NCI-H526 treated with DMSO at 0.1 percent for 48 hours (cell line): ENCODE measurements at places on chromosomes 4 and X.

DNA sequence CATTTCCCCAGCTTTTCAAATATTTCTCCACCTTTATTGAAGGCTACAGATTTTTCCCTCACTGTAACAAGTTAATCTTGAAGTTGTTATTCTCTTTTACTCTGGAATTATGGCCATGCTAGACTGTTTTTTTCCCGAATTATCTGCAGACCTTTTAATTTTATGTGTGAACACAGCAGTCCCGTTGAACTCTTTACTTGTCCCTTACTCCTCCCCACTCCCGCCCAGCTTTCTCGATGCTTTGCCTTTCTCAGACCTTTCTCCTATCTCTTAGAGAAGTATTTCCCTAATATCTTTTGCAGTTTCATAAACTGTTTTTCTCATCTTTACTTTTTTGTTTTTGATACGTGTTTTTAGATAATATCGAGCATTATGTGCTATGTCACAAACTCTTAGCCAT lies 776 bp downstream of the CEP44 start:
- DNase-seq, result no peak

DNA sequence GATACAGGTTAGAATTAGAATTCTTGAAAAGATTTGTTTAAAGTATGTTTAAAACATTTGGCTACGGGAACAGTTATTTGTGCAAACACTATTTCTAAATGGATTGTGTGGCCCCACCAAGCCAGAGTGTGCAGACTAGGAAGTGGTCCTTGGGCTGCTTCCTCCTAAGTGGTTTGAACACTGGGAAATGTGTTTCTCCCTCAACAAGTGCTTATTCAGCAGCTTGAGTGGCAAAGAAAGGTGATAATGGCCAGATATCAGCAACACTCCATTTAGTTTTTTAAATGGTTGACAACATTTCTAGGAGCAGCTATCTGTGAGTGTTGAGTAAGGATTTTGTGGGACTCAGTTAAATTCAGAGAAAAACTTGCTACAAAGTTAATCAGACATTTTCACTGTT lies 141.4 kb upstream of the LNX1 start:
- no peak for DNase-seq

DNA sequence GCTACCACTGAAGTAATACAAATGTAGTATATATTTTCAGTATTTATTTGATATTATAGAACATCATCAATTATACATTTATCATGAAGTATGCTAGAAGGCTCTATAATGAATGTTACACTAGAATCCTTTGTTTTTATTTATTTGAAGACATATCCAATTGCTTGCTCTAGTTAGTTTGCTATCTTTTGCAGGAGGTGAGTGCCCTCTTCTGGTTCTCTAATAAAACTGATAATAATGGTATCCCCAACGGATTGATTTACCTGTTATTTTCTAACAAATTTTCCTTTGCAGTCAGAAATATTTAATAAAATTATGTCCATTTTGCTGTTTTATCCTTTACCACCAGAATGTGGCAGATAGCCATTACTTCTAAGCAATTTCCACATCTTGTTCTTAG lies 274.3 kb upstream of the TACR3 start:
- DNase-seq, result no peak

- no peak for DNase-seq
Observed at GRCh38 chr4:108292229-108292628, 123.5 kb upstream of the LEF1 start.

GRCh38 chr4:57199267-57199666 lies 89.1 kb upstream of the IGFBP7 start:
- DNase-seq, result no peak

GRCh38 chr4:113756005-113756410 lies 5.5 kb downstream of the CAMK2D start:
- DNase-seq, result peak; percentile 14

DNA sequence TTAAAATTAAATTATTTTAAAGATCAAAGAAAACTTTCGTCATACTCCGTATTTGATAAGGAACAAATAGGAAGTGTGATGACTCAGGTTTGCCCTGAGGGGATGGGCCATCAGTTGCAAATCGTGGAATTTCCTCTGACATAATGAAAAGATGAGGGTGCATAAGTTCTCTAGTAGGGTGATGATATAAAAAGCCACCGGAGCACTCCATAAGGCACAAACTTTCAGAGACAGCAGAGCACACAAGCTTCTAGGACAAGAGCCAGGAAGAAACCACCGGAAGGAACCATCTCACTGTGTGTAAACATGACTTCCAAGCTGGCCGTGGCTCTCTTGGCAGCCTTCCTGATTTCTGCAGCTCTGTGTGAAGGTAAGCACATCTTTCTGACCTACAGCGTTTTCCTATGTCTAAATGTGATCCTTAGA lies at the start of gene CXCL8:
CXCL8 (plus strand) TSS at position 217 of the 426 bp plus-strand sequence; CDS start at position 307, 90 bp downstream.
- no peak for DNase-seq

- no peak for DNase-seq
Observed at GRCh38 chrX:40663880-40664630, 16.7 kb upstream of the CXorf38 start.

DNA sequence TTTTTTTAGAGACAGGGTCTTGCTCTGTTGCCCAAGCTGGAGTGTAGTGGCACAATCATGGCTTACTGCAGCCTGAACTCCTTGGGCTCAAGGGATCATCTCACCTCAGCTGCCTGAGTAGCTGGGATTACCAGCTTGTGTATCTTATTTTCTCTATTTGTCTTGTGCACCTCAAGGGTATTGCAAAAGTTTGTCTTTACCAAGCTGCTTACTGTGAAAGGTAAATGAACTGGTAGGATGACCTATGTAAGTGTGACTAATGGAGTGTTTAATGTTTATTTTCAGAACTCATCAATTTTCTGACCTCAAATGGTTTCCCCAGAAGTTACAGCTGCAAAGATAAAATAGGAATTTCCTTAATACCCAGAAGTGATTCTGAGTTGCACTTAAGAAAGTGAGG lies 5.3 kb upstream of the FGA start:
- no peak for DNase-seq

DNA sequence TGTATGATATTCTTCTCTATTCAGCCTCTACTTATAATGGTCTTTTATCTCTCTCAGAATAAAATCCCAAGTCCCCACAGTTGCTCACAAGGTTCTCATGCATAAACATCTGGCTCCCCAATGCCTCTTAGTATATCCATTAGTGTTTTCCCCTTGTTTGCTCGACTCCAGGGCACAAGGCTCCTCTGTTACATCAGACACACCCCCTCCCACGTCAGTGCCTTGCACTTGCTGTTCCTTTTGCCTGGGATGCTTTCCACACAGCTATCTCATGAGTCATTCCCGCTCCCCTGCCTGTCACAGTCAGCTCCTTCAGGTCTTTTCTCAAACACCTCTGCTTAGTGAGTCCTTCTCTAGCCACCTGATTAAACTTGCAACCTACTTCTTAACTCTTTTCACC lies 260.2 kb downstream of the IL1RAPL1 start:
- no peak for DNase-seq

- no peak for DNase-seq
Observed at GRCh38 chr4:68011684-68012083, 48.4 kb upstream of the TMPRSS11A start.

DNA sequence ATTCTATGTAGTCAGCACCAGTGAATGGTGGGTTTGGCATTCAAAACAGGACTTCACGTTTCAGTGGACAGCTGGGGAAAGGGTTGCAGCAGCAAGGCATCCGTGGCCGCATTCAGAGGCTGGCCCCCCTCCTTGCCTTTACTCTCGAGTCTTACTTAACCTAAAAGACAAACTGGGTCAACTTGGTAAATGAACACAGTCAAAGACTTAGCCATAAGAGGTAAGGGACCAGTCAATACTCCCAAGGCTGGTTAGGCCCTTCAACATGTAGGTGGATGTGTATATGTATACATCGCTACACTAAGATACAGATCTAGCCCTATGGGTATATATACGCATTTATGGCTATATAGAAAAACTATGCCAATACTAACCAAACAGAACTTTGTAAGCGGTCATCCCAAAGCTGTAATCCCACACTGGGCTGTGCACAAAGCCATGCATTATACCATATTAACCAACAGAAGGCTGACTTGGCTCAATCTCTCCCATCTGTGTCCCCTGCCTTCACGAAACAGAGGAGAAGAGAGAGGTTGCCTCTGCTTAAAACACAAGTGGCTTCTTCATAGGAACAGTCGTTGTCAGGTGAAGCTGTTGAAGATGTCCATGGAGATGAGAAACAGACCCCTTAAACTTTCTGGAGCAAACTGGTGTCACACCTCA lies 61.9 kb downstream of the TSC22D3 start:
- no peak for DNase-seq

DNA sequence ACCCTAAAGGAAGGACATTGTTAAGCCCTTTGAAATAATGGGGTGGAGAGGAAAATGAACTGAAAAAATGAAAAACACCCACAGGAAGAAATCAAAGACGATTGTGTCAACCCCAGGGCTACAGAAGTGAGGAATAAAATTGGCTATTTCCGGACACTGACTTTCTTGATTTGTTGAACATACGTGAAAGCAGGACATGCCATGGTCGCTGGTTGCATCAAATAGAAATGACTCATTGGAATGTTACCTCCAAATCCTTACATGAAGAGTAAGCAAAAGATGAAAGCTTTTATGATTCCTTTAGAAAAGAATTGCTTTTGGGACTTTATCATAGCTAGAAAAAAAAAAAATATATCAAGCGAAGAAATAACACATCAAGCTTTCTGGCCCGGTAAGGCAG lies 75.3 kb downstream of the DCUN1D4 start:
- no peak for DNase-seq

GRCh38 chr4:22129454-22130029 lies 181.0 kb upstream of the KCNIP4 start:
- no peak for DNase-seq

DNA sequence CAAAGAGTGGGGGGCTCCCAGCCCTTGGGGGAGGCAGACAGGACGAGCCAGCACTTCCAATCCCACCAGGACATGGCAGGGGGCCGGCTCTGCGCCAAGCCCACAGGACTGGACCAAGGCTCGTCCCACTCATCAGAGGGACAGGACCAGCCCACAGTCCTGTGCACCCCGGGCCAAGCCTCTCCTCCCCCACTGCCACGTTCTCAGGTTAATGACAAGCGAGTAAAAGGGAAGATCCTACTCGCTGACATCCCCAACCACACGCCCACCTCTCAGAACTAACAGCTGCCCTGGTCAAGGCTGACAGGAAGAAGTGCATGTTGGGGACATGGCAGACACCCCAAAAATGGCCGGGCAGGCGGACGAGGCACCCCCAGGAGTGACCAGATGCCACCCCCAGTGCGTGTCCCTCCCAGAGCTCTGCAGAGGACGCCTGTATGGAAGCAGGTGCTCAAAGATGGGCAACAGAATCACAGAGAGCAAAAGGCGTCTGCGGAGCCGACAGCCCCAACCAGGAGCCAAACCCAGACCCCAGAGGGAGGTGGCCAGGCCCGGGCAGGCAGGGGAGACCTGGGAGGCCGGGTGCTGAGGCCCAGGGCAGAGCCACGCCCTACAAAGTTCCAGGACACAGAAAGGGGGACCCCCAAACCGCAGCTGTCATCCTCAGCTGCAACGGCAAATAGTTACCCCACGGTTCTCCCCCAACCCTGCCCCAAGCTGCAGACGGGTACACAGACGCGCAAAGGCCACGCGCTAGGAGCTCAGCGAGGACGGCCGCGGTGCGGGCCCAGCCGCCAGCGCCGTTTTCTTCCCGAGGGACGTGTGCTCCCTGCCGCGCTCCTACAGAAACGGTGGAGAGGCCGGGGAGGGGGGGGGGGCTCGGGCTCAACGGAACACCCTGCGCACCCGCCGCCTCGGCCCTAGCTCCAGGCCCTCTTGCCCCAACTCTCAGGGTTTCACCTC lies 1.7 kb downstream of the CTBP1 start:
- DNase-seq, result no peak

GRCh38 chr4:183797011-183797444 lies 108.1 kb upstream of the STOX2 start:
- DNase-seq, result no peak

GRCh38 chr4:28942631-28943030 lies 1777.5 kb upstream of the PCDH7 start:
- no peak for DNase-seq

DNA sequence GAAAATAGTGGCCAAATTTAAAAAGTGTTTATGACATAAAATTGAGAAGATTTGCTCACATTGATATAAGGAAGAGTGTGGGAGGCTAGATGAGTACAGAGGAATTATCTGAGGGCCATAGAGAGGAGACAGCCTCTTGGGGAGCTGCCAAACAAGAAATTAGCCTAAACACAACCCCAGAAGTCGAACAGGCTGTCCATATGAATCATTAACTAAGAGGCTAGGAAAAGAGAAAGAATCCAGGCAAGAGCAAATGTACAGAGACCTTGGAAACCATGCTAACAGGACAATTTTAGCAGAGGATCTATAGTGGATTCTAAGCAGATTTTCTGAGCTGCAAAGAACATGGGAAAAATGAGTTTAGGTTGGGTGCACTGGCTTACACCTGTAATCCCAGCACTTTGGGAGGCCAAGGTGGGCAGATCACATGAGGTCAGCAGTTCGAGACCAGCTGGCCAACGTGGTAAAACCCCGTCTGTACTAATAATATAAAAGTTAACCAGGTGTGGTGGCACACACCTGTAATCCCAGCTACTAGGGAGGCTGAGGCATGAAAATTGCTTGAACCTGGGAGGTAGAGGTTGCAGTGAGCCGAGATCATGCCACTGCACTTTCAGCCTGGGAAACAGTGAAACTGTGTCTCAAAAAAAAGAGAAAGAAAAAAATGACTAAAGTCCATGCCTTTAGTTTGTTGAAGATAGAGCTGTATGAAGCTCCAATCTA lies 76.1 kb downstream of the NWD2 start:
- DNase-seq, result no peak

- no peak for DNase-seq
Observed at GRCh38 chrX:23764188-23764984, 18.6 kb upstream of the SAT1 start.

DNA sequence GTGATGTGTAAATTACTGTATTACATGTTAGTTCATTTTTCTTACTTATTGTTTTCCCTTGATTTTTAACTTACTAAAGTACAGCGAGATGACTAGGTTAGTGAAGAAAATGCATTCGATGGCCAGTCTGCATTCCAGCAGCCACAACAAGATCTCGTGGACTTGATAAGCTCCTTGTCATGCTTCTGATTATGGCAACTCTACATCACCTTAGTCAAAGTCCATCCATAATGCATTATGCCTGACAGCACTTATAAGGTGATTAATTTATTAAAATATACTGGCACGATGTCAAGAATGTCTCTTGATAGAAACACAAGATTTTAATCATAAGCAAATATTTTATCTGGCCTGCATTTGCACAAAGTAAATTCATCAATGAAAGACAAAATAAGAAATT lies 109.9 kb upstream of the NAP1L5 start:
- no peak for DNase-seq

GRCh38 chr4:140332734-140333133 lies 40.7 kb upstream of the SCOC start:
- DNase-seq, result no peak
